ENCODE measurements at places on chromosomes 1 and 21.

GRCh38 chr21:37711286-37711829 is 204.9 kb downstream of the KCNJ6 start:
- no peak for DNase-seq

DNA sequence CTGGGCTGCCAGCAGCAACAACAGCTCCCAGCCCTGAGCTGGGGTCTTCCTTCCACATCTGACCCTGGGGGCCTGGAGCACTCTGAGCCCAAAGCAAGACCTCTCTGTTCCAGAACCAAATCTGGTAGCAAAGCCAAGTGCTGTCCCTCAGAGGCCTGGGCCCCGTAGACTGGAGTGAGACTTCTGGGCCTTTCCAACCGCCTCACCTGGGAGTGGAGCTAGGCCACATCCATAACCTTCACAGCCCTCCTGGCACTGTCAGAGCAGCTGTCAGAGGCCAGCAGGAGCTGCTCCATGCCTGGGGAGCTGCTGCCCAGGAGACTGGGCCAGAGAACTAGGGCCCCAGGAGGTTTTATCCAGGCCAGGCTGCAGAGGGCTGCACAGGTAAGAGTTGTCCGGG is 15.4 kb upstream of the SLC5A9 start:
- no peak for DNase-seq

DNA sequence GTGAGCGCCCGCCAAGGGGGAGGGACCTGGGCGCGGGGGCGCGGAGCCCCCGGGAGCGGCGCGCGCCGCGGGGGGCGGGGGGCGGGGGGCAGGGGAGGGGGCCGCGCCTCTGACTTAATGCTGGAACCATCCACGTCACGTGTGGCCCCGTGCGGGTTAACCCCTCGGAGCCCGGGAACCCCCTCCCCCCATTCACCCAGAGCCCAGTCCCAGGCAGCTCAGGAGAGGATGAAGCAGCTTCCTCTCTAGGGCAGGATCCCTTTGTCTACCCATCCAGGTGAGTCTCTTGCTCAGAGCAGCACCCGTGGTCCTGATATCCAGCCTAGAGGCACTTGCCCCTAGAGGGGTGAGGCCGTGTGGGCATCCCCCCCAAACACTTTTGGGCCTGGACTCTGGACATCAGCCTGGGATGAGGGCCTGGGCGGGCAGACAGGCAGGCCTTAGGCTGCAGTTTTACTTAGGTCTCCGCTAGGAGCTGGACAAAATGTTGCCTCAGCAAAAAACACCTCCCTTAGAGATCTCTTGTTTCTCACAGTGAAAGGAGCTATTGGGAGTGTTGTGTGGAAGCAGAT is at the start of gene ALX3:
TSS of gene ALX3 (minus strand) at position 2 of the 572 bp plus-strand sequence. CDS start 60 bp downstream, outside the sequence.
- no peak for DNase-seq

GRCh38 chr1:87170931-87171598 is 157.6 kb upstream of the LMO4 start:
- no peak for DNase-seq

DNA sequence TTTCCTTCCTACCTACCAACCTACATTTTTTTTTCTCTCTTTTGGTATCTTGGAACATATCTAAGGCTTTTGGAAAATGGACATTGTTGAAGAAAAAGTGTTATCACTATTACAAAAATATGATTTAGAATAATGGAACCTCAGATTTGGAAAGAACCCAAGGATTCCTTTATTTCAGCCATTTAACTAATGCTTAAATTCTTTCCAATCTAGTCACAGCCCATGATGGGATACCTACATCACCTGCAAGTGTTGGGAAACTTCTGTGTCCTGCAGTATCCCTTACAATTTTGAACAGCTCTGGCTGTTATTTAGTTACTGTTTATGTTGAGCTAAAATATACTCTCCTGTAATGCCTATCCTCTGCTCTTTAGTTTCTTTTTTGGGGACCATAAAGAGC is 22.3 kb upstream of the APOBEC4 start:
- DNase-seq, result peak; percentile 49

GRCh38 chr1:225769687-225770086 is 7.9 kb upstream of the SRP9 start:
- DNase-seq, result no peak

GRCh38 chr1:185498207-185498606 is 181.2 kb upstream of the IVNS1ABP start:
- no peak for DNase-seq

DNA sequence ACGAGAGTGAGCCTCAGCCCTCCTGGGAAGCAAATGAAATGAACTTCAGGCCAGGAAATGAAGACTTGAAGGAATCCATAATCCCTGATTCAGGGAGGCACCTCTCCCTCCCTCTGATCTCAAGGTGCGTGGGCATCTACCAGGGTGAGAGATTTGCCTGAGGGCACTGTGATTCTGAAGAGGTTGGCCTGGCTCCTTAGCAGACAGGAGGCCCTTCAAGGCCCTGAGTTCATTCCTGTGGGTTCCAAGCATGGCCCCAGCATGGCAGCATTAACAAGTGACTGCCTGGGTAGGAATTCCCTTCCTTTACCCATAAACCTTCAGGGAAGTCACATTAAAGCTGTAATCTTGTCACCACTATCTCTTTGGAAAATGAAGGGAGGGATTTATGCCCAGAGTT is 29.8 kb upstream of the IFNGR2 start:
- DNase-seq, result no peak

DNA sequence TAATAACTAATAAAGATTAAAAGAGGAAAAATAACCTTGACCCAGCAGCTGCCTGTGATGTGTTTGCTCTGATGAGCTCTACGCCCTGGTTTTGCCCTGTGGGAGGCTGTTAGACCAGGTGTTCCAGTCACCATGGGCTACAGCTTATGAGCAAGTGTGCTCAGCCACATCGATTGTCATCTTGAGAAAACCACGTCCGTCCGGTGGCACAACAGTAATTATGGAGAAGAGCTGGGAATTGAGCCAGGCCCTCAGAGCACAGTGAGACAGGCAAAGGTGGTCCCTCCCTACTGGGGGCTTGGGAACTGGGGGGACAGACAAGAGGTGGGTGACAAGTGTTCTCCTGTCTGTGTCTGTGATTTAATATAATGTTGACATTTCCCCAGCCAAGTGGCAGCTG is 420.5 kb downstream of the MATN1 start:
- no peak for DNase-seq

GRCh38 chr1:226700861-226701260 is 38.2 kb downstream of the ITPKB start:
- no peak for DNase-seq

- peak; percentile 30 for DNase-seq
These were observed 40.5 kb upstream of the SCYL3 start for GRCh38 chr1:169933984-169934725.

DNA sequence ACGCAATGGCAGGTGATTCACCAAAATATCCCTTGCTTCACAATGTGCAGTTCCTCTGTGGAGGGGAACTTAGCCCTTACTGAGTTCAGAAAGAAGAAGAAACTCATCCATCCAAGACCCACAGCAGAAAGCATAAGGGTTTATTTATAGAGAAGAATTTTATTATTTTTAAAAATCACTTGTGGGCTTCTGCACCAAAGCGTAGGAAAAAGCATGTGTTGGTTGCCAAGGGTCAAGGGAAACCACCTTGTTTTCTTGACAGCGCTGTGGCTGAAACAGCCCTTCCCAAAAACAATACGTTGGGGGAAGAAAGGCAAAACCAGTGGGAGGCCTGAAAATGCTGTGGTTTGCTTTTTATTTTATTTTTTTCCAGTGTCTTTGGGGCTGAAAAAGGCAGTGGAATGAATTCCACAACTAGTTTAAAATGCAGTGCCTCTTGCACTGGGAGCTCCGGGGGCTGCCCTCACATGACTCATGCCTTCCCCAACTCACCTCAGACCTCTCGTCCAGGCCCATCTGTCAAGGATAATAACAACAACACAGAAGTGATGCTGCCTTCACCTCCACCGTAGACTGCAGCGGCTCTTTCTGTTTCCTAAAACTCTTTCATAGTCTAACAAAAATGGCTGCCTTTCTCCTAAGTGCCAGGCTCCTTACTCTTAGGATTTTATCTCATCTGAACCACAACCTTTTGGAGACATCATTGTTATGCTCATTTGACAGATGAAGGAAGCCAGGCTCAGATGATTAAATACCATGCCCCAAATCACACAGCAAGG is 224.2 kb upstream of the JUN start:
- DNase-seq, result no peak

- no peak for DNase-seq
These were observed 19.8 kb downstream of the NPR1 start for GRCh38 chr1:153698020-153698922.

- DNase-seq, result no peak
These were observed 268.7 kb upstream of the SGIP1 start for GRCh38 chr1:66265268-66265667.

GRCh38 chr1:54894271-54894670 is 7.3 kb upstream of the DHCR24 start:
- DNase-seq, result no peak

DNA sequence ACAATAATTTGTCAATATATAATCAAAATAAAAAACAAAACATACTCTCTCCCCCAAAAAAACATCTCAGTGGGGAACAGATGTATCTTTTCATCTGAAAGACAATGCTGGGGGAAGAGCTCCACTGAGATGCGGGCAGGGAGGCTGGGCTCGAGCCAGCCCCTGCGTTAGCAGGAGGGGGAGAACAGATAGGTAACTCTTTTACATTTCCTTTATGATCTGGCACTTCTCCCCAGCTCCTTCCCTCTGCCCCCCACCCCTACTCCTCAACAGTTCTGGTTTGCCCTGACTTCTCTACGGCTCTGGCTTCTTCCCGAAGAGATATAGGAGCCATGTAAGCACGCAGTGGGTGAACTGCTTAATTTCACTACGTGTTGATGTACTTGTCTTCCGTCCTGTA is 12.4 kb downstream of the LEPR start:
- no peak for DNase-seq

GRCh38 chr1:1437904-1438376 is 2.5 kb downstream of the VWA1 start:
- DNase-seq, result no peak

- no peak for DNase-seq
These were observed 12.2 kb upstream of the ACTRT2 start for GRCh38 chr1:3009021-3009420.

GRCh38 chr1:173453982-173454381 is 23.2 kb upstream of the PRDX6 start:
- DNase-seq, result no peak

GRCh38 chr21:42017022-42017421 is 6.9 kb upstream of the ZBTB21 start:
- no peak for DNase-seq

DNA sequence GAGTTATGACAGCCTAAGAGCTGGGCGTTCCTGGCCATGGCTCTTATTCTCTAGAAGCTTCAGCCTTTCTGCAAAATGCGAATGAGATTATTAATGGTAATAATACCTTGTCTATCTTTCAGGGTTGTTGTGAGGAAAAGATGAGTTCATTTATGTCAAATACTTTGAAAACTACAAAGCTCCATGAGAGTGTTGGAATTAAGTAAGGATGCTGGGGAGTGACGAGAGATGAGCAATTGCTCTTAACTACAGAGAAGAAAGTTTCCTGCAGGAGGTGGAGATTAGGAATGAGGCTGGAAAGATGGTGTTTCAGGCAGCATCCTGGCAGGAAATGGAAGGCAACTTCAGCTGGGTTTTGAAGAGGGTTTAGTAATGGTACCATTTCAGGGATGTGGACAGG is 124.2 kb downstream of the CACNA1E start:
- no peak for DNase-seq

DNA sequence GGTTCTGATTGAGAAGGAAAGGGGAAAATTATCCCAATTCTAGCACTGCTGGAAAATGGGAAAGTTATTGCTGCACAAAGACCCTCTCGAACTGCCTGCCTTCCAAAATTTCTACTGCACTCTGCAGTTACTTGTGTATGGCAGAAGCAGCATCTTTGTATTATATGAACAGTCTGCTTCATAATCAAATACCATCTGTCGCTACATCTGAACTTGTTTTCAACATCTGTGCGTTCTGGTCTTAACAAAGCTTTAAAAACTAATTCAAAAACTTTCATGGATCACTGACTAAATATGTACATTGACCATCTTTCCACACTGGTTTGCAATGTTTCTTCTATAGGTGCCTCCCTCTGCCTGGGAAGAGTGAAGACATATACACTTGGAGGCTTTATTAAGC is 79.2 kb downstream of the PROX1 start:
- no peak for DNase-seq

DNA sequence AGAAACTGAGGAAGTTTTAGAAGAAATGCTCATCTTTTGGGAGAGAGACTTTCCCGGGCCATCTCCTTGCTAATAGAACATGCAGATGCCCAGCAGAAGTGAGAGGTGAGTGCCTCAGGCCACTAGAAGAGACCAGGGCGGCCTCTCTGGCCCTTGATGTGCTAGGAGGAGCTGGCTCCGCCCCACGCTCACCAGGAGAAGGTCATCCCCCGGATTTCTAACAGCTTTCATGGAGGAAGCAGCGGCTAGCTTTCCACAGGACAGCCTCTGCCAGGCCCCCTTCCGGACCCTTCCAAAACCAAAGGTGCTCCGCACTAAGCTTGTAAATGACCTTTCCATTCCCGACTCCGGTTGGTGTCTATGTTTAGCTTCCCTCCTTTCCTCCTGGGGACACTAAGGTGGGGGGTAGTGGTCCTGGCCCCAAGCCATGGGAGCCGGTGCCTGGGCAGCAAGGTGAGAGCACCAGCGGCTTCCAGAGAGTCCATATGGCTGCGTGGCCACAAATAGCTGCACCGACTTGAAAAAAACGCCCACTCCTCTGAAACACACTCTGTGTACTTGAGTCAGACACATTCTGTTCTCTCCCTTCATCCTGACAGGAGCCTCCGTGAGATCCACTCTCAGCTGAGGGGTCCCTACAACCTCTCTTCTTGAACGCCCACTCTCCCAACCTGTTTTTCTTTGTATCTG is 249.9 kb downstream of the TNR start:
- DNase-seq, result no peak

DNA sequence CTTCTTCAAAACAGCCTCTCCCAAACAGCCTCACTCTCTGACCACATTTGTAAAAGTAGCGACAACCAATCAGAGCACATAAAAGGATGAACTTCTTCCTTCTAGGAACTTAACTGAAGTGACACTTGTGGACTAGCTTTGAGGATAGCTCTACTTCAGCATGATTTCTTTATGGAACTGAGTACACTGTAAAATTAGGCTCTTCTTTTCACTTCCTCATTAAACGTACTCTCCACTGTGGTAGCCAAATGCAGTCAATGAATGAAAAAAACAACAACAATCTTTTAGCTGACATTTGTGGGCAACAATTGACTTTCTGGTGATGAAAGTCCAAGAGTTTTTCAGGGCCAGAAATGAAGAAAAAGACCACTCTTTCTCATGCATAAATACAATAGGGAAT is 9.6 kb downstream of the LRRC53 start:
- no peak for DNase-seq

DNA sequence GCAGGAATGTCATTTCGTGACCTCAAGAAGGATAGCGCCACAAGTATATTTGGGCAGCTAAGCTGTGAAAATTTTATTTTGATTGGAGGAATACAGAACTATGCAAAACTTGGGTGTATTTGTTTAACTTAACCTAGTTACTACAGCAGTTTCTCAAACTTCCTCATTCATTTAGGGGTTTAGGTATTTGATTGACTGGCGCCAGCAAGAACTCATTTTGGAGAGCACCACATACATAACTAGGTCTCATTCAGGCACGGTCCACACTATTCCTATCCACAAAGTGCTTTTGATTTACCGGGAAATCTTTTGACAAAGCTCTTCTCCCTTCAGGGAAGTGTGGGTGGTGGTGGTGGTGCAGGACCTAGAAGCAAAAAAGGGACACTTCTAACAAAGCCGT is 155.1 kb upstream of the NRIP1 start:
- no peak for DNase-seq

GRCh38 chr1:82299656-82300055 is 498.9 kb downstream of the ADGRL2 start:
- DNase-seq, result no peak

GRCh38 chr1:89673251-89673650 is 40.3 kb downstream of the LRRC8C start:
- no peak for DNase-seq
